Colonic mucosa (tissue), 4 donors: ENCODE measurements at places on chromosomes 5 and 9. TPM values are rescaled to one million over a fixed set of nuclear protein-coding genes. Genes with fewer than 3 reads are reported as not detected.

The PPIC gene
- 33.7 TPM for total RNA-seq

The GRIA1 gene
- total RNA-seq: not detected

GRCh38 chr5:83927140-83927733, 206.6 kb upstream of the HAPLN1 start:
- no peak overlapping the region for H3K27ac ChIP-seq
- H3K4me3 ChIP-seq: no peak overlapping the region
- no peaks in the 10 kb centered on the region for H3K36me3 ChIP-seq
- DNase-seq: peak; percentile 80

DNA sequence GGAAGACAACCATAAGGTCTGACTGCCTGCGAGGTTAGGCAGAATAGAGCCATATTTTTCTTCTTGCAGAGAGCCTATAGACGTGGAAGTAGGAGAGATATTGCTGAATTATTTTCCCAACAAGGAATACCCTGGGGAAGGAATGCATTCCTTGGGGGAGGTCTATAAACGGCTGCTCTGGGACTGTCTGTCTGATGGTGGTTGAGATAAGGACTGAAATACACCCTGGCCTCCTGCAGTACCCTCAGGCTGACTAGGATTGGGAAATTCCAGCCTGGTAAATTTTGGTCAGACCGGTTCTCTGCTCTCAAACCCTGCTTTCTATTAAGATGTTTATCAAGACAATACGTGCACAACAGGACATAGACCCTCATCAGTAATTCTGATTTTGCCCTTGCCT, 617.5 kb upstream of the GRIN3A start:
- no peak overlapping the region for H3K4me3 ChIP-seq
- DNase-seq: no peak
- no peak overlapping the region for H3K27ac ChIP-seq

GRCh38 chr5:125410537-125411070, 664.2 kb upstream of the ZNF608 start:
- DNase-seq: no peak
- no peak overlapping the region for H3K4me3 ChIP-seq
- no peaks in the 10 kb centered on the region for H3K4me1 ChIP-seq
- H3K36me3 ChIP-seq: no peaks in the 10 kb centered on the region
- H3K27me3 ChIP-seq: no peaks in the 10 kb centered on the region

The HAPLN1 gene
- total RNA-seq: 5.9 TPM

- peak overlapping the region; percentile 60 for H3K4me3 ChIP-seq
- no peaks in the 10 kb centered on the region for H3K27me3 ChIP-seq
- DNase-seq: peak; percentile 90
- H3K36me3 ChIP-seq: peaks cover 14% of the 10 kb centered on the region
- H3K27ac ChIP-seq: peak overlapping the region; percentile 73
These were observed 992 bp upstream of the RPP25L start for GRCh38 chr9:34612788-34613390.

GRCh38 chr5:126503602-126504104, 80.4 kb downstream of the GRAMD2B start:
- H3K4me3 ChIP-seq: no peak overlapping the region
- H3K27ac ChIP-seq: no peak overlapping the region
- DNase-seq: no peak
- H3K4me1 ChIP-seq: no peaks in the 10 kb centered on the region
- no peaks in the 10 kb centered on the region for H3K36me3 ChIP-seq

GRCh38 chr5:124868676-124869075, 122.2 kb upstream of the ZNF608 start:
- H3K4me1 ChIP-seq: no peaks in the 10 kb centered on the region
- no peak for DNase-seq
- no peaks in the 10 kb centered on the region for H3K36me3 ChIP-seq

GRCh38 chr5:28726815-28727214, 1688.4 kb upstream of the CDH9 start:
- H3K36me3 ChIP-seq: no peaks in the 10 kb centered on the region
- H3K27me3 ChIP-seq: no peaks in the 10 kb centered on the region
- DNase-seq: no peak
- no peak overlapping the region for H3K27ac ChIP-seq

DNA sequence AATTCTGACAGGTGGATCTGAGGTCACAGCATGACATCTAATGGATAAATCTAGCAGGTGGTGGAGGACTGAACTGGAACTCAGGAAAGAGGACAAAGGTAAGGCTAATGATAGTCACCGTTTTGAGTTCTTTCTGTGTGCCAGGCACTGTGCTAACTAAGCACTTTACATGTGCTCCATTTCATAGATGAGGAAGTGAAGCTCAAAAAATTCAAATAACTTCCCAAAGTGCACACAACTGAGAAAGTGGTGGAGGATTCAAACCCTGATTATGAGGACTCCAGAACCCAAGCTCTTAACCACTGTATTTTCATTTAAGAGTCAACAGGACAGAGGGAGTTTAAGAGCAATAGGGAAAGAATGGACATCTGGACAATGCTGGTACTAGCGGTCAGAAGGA, 7.1 kb upstream of the DELE1 start:
- H3K36me3 ChIP-seq: no peaks in the 10 kb centered on the region
- H3K4me1 ChIP-seq: peaks cover 17% of the 10 kb centered on the region
- H3K27ac ChIP-seq: no peak overlapping the region
- H3K27me3 ChIP-seq: no peaks in the 10 kb centered on the region
- no peak for DNase-seq

The PCDHGA9 gene
- 1.1 TPM for total RNA-seq
